ENCODE measurements at places on chromosomes 7 and 10.

DNA sequence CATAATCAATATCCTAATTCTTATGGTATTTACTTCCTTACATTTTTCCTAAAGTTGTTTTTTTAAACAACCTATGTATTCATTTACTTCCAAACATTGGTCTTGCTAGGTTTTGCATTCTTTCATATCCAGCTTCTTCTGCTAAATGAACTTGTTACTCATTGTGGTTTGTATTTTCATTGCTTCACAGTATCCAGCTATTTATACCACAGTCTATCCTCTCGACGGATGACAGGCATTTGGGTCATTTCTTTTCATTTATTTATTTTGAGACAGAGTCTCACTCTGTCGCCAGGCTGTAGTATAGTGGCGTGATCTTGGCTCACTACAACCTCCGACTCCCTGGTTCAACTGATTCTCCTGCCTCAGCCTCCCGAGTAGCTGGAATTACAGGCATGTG, 66.8 kb downstream of the CCDC6 start:
- no peak for DNase-seq

GRCh38 chr10:93073539-93074146, at the start of gene CYP26A1:
TSS of gene CYP26A1 (plus strand) at chr10:93073893. CDS start at chr10:93073935, 42 bp downstream.
- no peak for DNase-seq

DNA sequence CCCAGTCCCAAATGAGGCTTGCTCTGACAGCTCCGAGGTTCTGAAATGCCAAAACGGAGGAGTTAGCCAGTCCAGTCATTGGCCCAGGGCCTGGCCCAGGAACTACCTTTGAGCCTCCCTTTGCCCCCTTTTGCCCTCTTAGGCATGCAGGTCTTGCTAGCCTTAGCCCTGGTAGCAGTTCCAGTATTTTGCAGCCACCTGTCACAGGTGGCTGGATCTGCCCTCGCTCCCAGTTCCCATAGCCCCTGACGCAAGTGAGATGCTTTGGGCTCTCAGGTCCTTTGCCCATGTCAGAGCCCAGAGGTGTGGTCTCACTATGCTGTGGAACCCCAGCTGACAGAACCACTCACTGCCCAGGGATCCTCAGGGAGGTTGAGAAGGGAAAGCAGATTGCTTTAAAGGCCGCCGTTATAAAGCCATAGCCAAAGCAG, 42.0 kb downstream of the GPRIN2 start:
- DNase-seq = no peak

DNA sequence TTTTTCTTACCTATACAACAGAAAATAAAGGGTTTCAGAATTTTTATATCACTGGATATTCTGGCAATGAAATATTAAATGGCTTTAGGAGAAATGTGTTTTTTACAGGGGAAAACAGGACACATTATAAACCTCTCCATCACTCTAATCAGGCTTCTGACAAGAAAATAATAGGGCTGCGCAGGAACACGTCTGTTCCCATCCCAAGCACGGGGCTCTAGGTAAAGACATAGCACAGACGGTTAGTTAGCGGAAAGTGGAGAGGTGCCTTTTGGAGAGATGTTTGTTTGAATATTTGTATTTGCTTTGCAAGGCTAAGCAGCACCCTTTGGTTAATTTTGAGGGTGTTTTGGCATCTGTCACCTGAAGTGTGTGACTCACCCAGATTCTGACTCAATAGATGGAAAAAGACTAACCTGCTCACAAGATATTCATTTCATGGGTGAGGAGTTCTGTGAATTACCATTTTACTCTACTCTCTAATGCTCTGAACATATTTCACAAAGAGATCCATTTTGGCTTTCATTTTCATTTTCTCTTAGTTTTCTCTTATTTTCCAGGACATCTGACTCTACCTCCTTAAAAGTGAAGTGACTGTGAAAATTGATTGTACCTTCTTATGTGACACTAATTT, 174.5 kb upstream of the AKR1E2 start:
- DNase-seq = no peak

DNA sequence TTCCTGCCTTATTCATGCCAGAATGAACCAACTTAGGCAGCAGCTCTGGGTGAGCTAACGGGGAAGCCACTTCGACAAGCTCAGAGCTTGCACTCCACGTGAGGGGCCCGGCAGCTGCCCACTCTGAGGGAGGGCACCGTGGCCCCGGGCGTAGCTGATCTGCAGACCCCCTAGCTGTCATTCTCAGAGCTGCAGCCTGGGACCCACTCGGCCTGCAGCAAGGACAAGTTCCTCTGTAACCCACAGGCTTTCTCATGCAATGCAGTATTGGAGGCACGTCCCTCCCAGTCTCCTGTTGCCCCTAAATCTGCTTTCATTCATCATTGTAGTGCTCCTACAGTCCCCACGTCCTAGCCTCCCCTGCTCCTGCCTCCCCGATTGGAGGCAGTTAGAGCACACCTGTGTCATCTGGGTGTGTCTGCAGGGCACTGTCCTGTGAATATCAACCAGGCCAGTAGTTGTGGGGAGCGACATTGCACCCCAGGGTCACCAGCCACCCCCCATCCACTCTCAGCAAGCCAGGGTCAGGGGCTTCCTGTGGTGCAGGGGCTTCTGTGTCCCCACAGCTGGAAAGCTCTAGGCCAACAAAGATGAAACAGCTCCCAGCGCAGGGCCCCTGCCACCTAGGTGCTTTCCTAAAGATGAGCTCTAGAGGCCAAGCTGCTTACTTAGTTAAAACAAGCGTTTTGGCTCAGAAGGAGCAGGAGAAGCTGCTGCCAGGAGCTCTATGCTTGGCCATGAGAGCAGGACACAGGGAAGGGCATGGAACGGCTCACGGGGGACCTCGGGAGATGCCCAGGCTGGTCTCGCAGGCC, 333.6 kb downstream of the ADARB2 start:
- DNase-seq = no peak

GRCh38 chr7:123627851-123628250, 26.2 kb downstream of the ASB15 start:
- no peak for DNase-seq

GRCh38 chr10:132151286-132151950, 35.3 kb upstream of the DPYSL4 start:
- no peak for DNase-seq

DNA sequence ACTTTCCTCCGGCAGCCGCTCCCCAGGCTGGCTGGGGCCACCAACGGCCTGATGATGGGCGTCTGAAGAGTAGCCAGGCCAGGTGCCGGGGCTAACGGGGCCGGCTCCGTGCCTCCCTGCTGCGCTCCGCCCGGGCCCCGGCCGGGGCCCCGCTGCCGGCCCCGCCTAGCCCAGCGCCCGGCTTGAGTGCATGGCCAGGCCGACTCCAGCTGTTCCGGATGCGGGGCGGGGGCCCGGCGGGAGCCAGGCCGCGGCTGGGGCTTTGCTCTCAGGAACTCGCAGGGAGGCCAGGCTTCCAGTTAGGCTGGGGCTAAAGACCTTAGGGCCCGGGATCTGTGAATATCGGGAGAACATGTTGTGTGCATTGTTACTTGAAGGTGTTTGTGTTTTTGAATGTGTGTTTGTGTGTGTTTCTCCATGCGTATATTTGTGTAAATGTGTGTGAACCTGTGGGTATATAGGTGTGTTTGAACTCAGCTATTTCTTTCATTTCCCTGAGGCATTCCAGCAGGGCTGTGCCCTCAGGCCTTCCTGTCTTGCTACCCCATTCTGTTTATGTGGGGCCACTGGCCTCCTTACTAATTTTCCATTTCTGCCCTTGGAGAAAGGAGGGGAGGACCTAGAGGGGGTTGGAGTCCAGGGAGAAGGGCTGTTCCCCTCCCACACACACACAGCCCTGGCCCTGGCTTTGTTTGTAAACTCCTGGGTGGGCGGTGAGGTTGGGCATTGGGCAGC, 1.1 kb upstream of the LBX1 start:
- DNase-seq = no peak

All from fibroblast of the conjunctiva (primary cell).